ENCODE measurements at places on chromosomes 12 and 14.

GRCh38 chr12:47087088-47087688 lies 7.4 kb upstream of the AMIGO2 start:
- DNase-seq, result no peak

DNA sequence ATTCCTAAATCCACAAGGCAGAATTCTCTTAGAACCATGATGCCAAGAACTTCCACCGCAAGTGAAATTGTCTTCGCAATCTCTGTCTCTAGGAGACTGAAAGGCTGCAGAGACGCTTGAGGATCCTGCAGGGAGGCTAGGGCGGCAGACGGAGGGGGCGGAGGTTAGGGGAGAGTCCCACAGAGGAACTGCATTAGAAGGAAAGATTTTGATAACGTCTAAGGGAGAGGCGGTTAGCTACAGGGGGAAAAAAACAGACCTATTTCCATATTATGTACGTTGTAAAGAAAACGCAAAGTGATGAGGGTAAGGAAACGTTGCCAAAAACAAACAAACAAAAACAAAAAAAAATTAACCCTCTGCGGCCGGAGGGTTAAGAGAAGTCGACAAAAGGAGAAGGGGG lies 595 bp downstream of the KLHL28 start:
- peak; percentile 81 for DNase-seq

DNA sequence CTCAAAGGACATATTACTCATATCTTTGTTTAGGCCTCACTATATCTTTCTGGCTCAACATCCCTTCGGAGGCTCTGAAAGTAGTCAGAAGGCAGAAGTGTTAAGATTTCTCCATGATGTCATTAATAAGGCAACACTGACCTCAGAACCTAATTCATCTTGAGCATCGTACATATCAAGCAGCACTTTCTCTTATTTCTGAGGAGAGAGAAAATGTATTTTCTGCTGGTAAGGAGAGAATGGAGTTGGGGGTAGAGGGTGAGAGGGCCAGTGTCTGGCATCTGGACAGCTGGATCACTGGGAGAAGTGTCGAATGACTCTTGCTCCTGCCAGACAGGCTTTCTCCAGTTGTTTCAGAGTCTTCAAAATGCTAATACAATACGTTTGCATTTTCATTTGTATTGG lies 213.2 kb upstream of the PRICKLE1 start:
- DNase-seq, result no peak

GRCh38 chr12:91986084-91986483 lies 159.6 kb downstream of the BTG1 start:
- no peak for DNase-seq

DNA sequence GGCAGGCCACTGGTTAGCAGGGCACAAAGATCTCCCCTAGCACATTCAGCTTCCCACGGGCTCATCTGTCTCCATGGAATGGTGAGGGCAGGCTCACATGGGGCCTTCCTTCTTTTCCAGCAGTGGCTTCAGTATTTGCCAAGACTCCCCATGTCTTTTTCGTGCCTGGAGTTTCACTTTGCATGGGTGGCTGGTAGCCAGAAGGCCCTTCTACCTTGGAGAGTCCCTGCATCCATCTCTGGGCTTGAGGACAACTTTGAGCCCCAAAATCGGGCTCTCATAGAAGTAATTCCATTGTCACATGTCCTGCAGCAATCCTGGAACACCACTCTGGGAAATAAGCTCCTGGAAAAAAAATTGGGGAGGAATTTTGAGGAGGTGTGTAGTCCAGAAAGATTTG lies 42.1 kb downstream of the NFKBIA start:
- no peak for DNase-seq

GRCh38 chr12:60522684-60523400 lies 927.0 kb downstream of the SLC16A7 start:
- no peak for DNase-seq

DNA sequence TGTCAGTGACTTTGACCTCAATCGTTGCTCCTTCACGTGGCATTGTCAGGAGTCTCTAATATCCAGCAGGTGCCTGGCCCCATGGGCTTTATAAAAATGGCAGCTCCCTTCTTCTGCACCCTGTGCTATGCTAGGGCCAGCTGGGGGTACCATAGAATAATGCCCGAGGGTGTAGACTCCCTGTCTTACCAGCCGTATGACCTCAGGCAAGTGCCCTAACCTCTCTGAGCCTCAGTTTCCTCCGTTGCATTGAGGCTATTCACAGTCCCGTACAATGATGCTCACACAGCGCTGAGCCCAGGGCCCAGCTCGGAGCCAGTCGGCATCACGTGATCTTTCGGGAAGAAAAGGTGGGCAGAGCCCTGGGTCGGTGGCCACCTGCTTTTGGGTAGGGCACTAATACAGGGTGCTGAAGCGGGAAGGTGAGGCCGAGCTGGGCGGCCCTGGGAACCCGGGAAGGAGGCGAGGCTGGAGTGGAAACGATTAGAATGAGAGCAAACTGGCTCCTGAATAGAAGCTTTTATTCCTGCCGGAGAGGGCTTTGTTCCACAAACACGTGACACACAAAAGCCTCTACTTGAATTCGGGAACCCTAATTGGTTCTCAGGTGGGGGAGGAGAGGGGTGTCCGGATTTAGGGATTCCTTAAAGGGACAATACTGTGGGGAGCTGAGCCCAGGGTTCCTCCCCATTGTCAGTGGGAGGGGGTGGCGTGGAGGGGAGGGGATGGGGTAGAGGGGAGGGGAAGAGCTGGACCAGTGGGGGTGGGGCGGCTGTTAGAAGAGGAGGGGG lies 19.9 kb upstream of the MSI1 start:
- DNase-seq, result no peak

GRCh38 chr14:73717711-73718417 lies 3.7 kb upstream of the PNMA1 start:
- no peak for DNase-seq

GRCh38 chr12:50918584-50919316 lies 33.6 kb upstream of the HIGD1C start:
- no peak for DNase-seq

DNA sequence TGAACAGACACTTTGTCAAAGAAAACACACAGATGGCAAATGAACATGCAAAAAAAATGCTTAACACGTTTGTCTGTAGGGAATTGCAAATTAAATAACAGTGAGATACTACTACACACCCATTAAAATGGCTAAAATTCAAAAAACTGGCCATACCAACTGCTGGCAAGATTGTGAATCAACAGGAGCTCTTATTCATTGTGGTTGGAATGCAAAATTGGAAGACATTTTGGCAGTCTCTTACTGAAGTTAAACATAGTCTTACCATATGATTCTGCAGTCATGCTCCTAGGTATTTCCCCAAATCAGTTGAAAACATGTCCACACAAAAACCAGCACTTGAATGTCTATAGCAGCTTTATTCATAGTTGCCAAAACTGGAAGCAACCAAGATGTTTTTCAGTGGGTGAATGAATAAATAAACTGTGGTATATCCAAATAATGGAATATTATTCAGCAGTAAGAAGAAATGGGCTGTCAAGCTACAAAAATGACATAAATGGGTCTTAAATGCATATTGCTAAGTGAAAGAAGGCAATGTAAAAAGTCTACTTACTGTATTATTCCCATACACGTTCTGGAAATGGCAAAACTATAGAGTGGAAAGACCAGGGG lies 91.4 kb downstream of the PLEKHA5 start:
- no peak for DNase-seq

DNA sequence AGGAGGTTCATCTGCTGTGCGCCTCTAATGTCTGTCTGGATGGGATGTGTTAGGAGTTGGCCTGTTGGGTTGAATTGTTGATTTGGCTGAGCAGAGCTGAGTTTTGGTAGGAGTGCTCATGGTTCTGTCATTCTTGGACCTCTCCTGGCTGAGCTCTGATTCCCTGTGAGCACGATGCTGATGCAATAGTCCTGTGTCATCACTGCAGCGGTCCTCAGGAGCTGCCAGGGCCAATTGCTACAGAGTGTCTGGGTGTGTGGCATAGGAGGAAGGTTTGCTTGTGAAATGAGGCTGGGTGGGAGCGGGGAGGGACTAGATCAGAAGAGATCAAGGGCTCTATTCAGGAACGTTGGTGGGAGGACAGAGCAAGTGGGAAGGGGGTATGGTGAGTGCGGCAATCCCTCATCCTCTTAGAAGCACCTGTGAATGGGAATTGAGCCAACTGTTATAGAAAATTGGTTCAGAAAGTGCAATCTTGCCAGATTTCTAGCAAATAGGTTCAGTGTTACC lies 21.2 kb downstream of the PEX5 start:
- DNase-seq, result peak; percentile 18

- DNase-seq, result peak; percentile 78
Measured at GRCh38 chr12:122080149-122081082, 1.9 kb downstream of the MLXIP start.

DNA sequence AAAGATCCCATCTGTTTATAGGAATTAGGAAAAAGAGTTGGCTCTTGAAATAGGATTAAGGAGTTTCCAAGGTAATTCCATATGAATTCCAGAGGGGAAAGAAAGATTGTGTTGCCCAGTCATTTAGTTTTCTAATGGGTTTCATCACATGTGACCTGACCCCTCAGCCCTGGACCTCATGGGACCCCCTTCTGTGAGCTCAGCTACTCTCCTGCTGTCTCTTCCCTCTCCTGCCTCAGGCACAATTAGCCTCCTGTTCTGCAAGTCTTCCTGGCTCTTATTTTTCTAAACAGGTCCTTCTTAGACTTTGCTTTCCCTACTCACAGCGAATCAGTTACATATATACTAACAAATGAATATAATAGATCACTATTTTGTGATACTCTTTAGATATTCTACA lies 237.7 kb downstream of the TRHDE start:
- no peak for DNase-seq

DNA sequence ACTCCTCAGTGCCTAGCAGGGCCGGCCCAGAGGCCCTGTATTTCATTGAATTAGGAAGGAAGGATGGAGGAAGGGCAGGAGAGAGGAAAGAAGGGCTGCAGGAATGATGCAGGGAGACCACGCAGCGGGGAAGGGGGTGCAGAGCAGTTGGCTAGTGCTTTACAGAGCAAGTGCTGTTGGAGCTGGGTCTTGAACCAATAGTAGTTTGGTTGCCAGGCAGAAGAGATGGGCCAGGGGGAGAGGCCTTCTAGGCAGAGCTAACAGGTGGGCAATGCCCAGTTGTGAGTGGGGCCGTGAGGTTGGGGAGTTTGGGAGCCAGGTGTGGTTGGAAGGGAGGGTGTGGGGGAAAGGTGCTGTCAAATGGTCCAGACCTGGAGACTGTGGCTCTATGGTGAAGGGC lies 39.1 kb upstream of the SRSF5 start:
- no peak for DNase-seq

DNA sequence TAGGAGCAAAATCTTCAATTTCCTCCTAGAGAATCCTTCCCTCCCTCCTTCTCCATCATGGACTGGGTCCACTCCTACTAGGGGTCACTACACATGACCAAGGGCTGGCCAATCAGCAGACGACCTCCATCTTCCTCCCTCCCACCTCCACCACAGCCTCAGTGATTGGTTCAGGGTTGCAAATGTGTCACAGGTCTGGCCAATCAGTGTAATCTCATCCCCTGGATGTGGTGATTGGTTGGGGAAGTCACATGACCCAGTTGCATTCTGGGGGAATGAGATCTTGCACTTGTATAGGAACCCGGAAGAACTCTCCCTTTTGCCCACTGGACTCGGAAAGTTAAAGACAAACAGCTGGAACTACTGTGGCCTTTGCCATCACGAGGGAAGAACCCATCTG lies 169.2 kb downstream of the PIWIL1 start:
- DNase-seq, result no peak

GRCh38 chr12:82174383-82174782 lies 183.8 kb downstream of the CCDC59 start:
- no peak for DNase-seq

DNA sequence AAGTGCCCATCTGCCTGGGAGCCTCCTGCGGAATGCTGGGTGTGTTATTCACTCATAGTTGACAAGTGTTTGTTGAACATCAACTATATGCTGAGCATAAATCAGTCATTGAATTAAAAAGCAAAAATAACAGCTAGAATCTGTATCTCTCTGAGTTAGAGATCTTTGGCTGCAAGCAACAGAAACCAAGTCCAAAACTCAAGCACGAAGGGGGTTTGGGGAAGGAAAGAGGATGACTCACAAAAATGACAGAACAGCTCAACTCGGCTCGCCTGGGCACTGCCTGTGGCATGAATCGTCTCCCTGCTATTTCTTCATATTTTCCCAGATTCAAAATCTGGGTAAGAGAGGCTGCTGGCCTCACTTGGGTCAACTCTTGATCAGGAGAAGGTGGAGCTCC lies 72.6 kb upstream of the NCOR2 start:
- DNase-seq, result peak; percentile 80

All from inflammatory macrophage (primary cell).